Gastrocnemius medialis (tissue), 4 donors: ENCODE measurements at places on chromosomes 4 and X. TPM values are rescaled to one million over a fixed set of nuclear protein-coding genes. Genes with fewer than 3 reads are reported as not detected.
A peak's percentile ranks its signal among the peaks of the same experiment; 100 is the strongest.

SLC9B1 gene
- total RNA-seq, result not detected

CITED1 gene
- not detected for total RNA-seq

DOK7 gene
- total RNA-seq, result 16.0 TPM

EFHC2 gene
- 0.11 TPM for total RNA-seq

GRCh38 chr4:98573791-98574190 is 84.6 kb downstream of the TSPAN5 start:
- H3K4me3 ChIP-seq, result no peak overlapping the region
- no peaks in the 10 kb centered on the region for H3K4me1 ChIP-seq
- no peak for DNase-seq
- H3K27ac ChIP-seq, result no peak overlapping the region

- H3K36me3 ChIP-seq, result no peaks in the 10 kb centered on the region
- no peak for DNase-seq
- no peak overlapping the region for H3K4me3 ChIP-seq
- H3K27ac ChIP-seq, result no peak overlapping the region
- H3K4me1 ChIP-seq, result no peaks in the 10 kb centered on the region
- H3K27me3 ChIP-seq, result no peaks in the 10 kb centered on the region
These were observed 100.0 kb upstream of the STX18 start for GRCh38 chr4:4641661-4642495.

DNA sequence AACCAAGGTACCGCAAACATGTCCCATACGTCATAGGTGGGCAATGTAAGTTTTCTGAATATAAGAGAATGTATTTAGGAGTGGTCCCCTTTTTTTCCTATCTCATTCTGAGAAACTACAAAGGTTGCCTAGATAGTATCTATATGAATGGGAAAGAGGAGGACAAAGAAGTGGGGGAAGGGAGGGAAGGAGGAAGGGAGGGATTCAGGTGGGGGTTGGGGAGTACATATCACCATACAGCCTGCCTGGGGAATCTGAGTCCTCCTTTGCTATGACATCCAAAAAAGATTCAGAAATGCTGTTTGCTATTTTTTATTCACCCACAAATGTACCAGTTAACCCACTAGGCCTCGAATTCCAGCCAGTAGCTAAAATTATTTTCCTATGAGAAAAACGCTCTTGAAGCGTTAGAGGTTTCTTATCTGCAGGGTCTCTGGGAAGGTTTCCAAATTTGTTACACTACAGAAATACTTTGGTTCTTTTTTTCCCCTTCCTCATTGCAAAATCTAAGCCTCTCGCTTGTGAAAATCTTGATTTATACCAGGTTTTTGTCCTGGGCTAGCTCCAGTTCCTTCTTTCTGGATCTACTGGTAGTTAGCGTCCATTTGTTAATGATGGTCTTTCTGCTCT is 212.9 kb downstream of the NSUN7 start:
- H3K36me3 ChIP-seq, result no peaks in the 10 kb centered on the region
- no peak overlapping the region for H3K4me3 ChIP-seq
- no peaks in the 10 kb centered on the region for H3K27me3 ChIP-seq
- DNase-seq, result no peak
- H3K4me1 ChIP-seq, result no peaks in the 10 kb centered on the region

PARM1 gene
- 9.9 TPM for total RNA-seq

DNA sequence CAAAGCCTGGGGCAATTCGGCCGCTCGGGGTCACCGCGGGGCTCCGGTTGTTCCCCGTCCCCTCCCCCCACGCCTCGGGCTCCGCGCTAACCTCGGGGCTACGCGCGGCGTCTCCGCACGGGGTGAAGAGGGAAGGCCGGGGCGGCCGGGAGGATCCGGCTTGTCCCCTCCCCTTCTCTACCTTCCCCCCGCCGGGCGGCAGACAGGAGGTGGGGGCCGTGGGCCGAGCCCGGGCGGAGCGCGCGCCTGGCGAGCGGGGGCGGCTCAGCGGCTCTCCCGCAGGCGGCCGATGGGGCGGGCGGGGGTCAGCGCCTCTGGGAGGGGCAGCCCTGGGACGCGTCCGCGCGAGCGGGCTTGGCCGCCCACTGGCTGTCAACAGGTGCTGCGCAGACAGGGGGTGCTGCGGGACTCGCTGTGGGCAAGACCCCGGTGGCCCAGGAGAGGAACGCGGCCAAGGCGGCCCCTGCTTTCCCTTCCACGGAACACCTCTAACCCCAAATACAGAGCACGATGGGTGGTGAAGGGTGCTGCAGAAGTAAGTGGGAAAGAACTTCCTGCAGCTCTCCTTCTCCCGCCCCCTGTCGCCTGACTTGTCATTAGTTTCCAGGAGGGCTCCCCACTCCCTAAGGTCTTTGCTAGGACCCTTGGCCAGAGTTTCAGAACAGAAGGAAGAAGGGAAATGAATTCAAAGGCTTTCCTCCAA is at the start of gene PDGFC:
Gene PDGFC, minus strand, starts transcription at position 124 of the 703 bp plus-strand sequence. CDS start 896 bp downstream, outside the sequence.
- peak; percentile 67 for DNase-seq
- no peaks in the 10 kb centered on the region for H3K27me3 ChIP-seq
- H3K4me3 ChIP-seq, result peak within 1 kb of the TSS; percentile 78

GRCh38 chrX:10121787-10122186 is 35.0 kb upstream of the CLCN4 start:
- no peak for DNase-seq
- H3K4me1 ChIP-seq, result peaks cover 14% of the 10 kb centered on the region
- peak overlapping the region; percentile 11 for H3K27ac ChIP-seq
- no peaks in the 10 kb centered on the region for H3K27me3 ChIP-seq
- no peak overlapping the region for H3K4me3 ChIP-seq

PPEF2 gene
- not detected for total RNA-seq

DNA sequence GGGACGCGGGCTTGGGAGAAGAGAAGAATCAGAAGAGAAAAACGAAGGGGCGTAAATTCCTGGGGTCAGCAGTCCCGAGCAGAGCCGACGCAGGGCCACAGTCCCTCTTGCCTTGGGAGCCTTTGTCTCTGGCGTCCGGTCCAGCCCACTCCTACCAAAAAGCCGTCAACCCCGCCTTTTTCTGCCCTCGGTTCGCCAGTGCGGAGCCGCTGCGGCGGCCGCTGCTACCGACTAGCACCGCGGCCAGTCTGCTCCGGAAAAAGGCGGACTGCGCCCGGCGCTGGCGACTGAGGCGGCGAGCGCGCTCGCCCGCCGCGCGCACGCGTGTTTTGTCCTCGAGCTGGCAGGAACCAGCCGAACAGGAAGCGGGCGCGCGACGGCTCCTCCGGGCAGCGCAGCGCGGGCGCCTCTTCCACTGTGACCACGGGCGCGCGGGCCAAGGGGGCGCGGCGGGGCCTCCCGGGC is 502 bp downstream of the HNRNPDL start:
- DNase-seq, result no peak
- no peaks in the 10 kb centered on the region for H3K36me3 ChIP-seq
- no peaks in the 10 kb centered on the region for H3K27me3 ChIP-seq
- H3K27ac ChIP-seq, result peak overlapping the region; percentile 100
- H3K4me1 ChIP-seq, result peaks cover 38% of the 10 kb centered on the region

STAP1 gene
- total RNA-seq, result not detected

- H3K4me1 ChIP-seq, result no peaks in the 10 kb centered on the region
- no peak overlapping the region for H3K4me3 ChIP-seq
- H3K36me3 ChIP-seq, result no peaks in the 10 kb centered on the region
- no peaks in the 10 kb centered on the region for H3K27me3 ChIP-seq
- DNase-seq, result no peak
These were observed 1467.4 kb downstream of the C4orf33 start for GRCh38 chr4:130563185-130563888.

GRCh38 chr4:138595731-138596460 is 353.7 kb upstream of the SLC7A11 start:
- H3K27me3 ChIP-seq, result no peaks in the 10 kb centered on the region
- no peak for DNase-seq
- H3K36me3 ChIP-seq, result no peaks in the 10 kb centered on the region
- H3K4me3 ChIP-seq, result no peak overlapping the region
- peaks cover 24% of the 10 kb centered on the region for H3K4me1 ChIP-seq

DNA sequence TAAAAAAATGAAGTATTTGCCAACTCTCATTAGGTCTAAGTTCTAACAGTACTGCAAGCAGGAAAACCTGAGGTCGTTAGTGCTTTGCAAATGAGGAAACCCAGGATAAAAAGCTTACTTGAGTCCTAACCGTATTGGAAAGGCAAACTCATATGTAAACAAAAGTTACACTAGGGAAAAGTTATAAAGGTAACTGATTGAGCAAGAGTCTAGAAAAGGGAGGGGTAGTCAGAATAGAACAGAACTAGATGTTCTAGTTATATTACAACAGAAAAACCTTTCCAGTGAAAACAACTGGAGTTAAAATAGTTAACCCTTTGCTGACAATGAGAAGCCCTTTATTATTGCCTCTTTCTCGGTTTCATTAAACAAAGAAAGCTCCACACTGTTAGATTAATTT is 66.4 kb upstream of the MAOA start:
- DNase-seq, result no peak
- no peaks in the 10 kb centered on the region for H3K27me3 ChIP-seq
- no peaks in the 10 kb centered on the region for H3K36me3 ChIP-seq
- no peaks in the 10 kb centered on the region for H3K4me1 ChIP-seq
- H3K27ac ChIP-seq, result peak overlapping the region; percentile 50

CABS1 gene
- total RNA-seq, result not detected

DNA sequence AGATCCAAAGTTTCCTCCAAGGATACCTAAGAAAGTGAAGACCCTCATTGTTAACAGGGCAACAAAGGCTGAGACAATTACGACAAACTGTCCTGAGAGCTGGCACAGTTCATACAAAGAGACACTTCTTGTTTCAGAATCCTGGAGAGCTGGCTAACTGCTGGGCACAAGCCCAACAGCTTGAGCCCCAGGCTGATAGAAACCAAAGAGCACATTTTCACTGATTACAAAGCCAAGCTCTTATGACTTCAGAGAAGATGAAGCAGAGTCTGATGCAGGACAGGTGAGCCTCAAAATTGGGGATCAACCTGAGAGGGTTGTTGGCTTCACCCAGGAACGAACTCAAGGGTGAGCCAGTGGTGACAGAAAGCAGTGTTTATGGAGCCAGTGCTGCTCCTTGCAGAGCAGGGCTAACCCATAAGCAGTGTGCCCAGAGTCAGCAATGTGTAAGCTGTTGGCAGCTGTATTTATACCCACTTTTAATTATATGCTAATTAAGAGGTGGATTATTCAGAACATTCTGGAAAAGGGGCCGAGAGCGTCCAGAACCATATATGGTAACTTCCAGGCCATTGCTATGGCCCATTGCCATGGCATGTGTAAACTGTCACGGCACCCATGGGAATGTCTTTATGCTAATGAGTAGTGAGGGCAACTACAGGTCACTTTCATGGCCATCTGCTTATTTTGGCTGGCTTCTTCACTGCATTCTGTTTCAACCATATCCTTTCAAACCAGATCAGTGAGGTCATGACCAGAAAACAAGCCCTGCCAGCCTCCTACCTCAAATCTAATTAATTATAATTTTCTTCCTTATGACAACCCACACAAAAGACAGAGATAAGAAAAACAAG is 183.7 kb downstream of the EVC2 start:
- no peaks in the 10 kb centered on the region for H3K27me3 ChIP-seq
- H3K36me3 ChIP-seq, result no peaks in the 10 kb centered on the region
- DNase-seq, result no peak
- no peak overlapping the region for H3K27ac ChIP-seq
- no peaks in the 10 kb centered on the region for H3K4me1 ChIP-seq

DNA sequence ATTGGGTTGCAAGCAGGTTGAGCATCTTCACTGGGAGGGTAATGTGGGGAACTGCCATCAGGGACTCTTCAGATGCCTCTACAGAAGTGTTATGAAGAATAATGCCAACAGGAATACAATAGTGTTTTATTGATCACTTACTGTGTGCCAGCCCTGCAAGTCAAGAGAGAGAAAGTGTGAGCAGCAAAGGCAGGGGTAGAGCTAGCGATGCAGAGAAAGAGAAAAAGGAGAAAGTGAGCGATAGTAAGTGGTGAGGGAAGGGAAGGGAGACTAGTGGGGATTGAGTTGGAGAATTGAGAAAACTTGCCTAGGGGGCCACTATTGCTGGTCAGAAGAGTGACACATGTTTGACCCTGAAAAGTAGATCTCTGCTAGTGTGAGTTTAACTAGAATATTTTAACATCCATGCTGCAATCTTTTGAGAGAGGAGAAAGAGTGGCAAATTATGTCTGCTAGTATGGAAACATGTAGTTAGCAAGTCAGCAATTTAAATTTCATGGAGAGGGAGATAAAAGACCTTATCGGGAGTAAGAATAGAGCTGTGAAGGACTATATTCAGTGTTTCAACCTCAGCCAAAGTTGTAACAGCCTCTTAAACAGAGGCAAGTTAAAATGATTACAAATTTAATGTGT is 12.2 kb downstream of the AFF1 start:
- no peak overlapping the region for H3K27ac ChIP-seq
- H3K4me1 ChIP-seq, result peaks cover 61% of the 10 kb centered on the region
- H3K4me3 ChIP-seq, result no peak overlapping the region
- H3K36me3 ChIP-seq, result peaks cover 17% of the 10 kb centered on the region
- H3K27me3 ChIP-seq, result no peaks in the 10 kb centered on the region

DNA sequence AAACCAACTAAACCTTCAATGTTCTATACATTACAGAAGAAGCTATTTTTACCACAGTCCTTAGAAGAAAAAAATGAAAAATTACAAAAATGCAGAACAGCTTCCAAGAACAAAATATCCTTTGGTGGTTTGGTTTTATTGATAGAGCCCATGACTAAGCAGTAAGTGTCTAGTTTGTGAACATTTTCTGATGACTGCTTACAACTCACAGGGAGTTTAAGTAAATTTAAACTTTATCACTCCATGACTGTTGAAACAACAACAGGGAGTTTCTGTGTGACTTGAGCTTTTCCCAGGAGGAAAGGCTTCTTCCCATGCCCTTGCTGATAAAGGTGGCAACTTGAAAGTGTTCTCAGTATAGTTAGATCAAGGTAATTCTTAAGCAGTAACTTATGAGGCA is 2.9 kb downstream of the PF4 start:
- DNase-seq, result no peak
- H3K27ac ChIP-seq, result no peak overlapping the region
- H3K4me3 ChIP-seq, result no peak overlapping the region

CPLX1 gene
- not detected for total RNA-seq

DNA sequence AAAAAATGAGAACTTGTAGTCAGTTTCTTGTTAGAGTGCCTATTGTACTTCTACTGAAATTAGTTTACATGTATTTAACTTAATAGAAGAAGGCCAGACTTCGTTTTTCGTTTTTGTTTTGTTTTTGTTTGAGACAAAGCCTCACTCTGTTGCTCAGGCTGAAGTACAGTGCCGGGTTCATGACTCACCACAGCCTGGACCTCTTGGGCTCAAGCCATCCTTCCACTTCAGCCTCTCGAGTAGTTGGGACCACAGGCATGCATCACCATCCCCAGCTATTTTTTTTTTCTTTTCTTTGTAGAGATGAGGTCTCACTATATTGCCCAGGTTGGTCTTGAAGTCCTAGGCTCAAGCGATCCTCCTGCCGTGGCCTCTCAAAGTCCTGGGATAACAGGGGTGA is 793.9 kb downstream of the ADGRL3 start:
- no peaks in the 10 kb centered on the region for H3K27me3 ChIP-seq
- no peak overlapping the region for H3K27ac ChIP-seq
- no peak for DNase-seq
- H3K36me3 ChIP-seq, result no peaks in the 10 kb centered on the region
- no peaks in the 10 kb centered on the region for H3K4me1 ChIP-seq

- H3K27me3 ChIP-seq, result no peaks in the 10 kb centered on the region
- H3K4me3 ChIP-seq, result no peak overlapping the region
- no peak for DNase-seq
These were observed 31.5 kb downstream of the GPR174 start for GRCh38 chrX:79176028-79176427.

GRCh38 chr4:171524903-171525302 is 288.3 kb upstream of the GALNTL6 start:
- no peak for DNase-seq
- no peak overlapping the region for H3K27ac ChIP-seq
- H3K4me3 ChIP-seq, result no peak overlapping the region
- H3K4me1 ChIP-seq, result no peaks in the 10 kb centered on the region
- no peaks in the 10 kb centered on the region for H3K36me3 ChIP-seq
- H3K27me3 ChIP-seq, result no peaks in the 10 kb centered on the region

- no peak overlapping the region for H3K4me3 ChIP-seq
- no peaks in the 10 kb centered on the region for H3K36me3 ChIP-seq
- no peak overlapping the region for H3K27ac ChIP-seq
These were observed 12.0 kb upstream of the EXOC1L start for GRCh38 chr4:55807556-55807955.
